ENCODE measurements at places on chromosomes 13 and 19.

DNA sequence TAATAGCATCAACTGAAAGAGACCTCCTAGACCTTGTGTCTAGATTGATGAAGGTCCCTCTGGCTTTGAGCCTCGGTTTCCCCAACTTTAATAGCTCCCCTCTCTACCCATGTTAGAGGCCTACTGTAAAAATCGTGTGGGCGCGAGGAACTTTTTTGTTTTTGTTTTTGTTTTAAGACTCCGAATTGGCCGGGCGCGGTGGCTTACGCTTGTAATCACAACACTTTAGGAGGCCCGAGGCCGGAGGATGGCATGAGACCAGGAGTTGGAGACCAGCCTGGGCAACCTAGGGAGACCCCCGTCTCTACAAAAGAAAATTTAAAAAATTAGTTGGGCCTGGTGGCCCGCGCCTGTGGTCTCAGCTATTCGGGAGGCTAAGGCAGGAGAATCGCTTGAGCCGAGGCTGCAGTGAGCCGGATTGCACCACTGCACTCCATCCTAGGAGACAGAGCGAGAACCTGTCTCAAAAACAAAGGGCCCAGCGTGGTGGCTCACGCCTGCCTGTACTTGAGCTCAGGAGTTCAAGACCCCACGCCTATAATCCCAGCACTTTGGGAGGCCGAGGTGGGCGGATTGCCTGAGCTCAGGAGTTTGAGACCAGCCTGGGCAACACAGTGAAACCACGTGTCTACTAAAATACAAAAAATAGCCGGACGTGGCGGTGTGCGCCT, 858 bp upstream of the PPP6R1 start:
- DNase-seq = no peak

DNA sequence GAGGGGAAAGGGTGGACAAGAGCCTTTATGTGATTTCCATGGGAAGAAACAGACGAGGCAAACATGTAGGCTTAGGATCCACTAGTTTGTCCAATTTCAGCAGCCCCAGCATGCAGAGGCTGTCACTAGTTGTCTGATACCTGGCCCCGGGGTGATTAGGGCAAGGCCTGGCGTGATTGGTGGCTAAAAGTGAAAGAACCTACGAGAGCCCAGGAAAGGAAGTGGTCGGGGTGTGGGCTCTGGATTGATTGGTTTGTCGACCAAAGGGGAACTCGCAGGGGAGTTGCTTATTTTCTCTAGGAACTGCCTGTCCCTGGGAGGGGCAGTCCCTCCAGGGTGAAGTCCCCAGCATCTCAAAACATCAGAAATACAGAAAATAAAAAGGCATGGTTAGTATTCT, 64.2 kb upstream of the UQCRFS1 start:
- no peak for DNase-seq

DNA sequence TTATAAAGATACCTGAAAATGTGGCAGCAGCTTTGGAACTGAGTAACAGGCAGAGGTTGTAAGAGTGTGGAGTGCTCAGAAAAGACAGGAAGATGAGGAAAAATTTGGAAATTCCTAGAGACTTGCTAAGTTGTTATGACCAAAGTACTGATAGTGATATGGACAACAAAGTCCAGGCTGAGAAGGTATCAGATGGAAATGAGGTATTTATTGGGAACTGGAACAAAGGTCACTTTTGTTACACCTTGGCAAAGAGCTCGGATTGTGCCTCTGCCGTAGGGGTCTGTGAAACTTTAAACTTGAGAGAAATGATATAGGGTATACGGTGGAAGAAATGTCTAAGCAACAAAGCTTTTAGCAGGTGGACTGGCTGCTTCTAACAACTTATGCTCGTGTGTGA, 419.9 kb downstream of the PCDH17 start:
- no peak for DNase-seq

DNA sequence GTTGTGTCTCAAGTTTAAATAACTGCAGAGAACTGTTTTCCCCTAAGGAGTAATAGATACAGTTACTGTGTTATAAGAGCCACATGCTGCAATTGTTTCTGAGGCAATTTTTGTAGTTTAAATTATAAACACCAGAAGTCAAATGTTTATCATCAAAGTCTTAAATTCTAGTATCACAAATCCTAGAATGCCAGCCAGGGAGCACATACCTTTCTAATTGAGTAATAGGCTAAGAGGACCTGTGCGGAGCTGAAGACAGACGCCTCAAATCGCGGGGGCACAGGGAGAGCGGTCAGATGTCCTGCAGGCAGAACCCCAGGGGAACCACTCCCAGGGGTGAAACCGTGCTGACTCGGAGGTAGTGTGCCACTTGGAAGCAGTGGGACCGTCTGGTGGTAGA, 65.2 kb upstream of the TNFRSF19 start:
- DNase-seq = no peak

- no peak for DNase-seq
These were observed 617.2 kb downstream of the SLITRK5 start for GRCh38 chr13:88288326-88288725.

DNA sequence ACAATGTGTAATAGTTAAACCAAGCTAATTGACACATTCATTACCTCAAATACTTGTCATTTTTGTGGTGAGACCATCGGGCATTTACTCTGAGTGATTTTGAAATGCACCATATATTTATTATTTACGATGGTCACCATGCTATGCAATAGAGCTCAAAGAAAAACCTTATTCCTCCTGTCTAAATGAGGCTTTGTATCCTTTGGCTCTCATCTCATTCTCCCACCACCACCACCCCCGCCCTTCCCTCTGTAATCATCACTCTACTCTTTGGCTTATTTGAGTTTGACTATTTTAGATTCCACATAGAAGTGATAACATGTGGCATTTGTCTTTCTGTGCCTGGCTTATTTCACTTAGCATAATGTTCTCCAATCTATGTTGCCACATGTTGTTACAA, 124.9 kb downstream of the CYSLTR2 start:
- no peak for DNase-seq

DNA sequence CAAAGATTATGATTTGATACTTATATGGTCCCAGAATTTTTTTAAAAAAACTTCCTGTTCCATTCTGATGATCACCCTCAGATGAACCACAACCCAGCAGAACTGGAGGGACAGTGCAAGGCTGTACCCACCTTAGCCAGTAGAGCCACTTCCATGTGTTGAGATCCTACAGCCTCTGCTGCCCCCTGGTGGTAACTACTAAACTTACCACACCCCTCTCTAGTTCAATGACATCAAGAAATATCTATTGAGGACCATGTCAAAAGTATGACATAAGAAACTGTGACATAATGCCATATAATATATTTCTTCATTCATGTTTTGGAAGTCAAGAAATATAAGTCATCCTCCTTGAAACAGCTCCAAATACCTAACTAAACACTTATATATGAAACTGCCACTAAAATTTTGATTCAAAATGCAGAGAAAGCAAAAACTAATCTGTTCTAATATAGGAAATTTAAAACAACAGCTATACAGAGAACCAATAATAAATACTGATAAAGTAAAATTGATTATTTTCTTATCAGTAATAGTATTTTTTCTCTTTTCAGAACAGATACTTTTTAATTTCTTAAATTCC, 412.6 kb downstream of the KCTD12 start:
- DNase-seq = peak; percentile 62

DNA sequence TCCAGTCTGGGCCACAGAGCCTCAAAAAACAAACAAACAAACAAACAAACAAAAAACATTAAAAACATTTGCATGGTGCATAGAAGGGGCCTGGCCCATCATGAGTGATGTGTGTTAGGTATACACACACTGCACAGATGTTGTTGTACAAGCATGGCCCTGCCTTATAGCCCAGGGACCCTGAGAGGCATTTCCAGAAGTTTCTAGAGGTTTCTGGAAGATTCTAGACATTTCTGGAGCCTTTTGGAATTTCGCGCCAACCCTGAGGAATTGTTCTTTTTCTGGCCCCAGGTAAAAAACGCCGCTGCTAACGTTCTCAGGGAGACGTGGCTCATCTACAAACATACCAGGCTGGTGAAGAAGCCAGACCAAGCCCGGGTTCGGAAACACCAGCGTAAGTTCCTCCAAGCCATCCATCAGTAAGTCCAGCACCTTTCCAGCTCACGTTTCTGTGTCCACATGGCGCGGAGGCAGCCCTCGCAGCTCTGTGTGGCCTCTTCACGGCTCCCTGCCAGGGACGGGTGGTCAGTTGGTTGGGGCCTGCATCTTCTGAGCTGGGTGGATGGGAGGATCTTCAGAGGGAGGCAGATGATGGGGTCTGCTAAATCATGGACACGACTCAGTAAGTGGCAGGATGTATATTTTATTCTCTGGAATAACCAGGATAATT, 18.4 kb upstream of the ARRDC2 start:
- DNase-seq = no peak

DNA sequence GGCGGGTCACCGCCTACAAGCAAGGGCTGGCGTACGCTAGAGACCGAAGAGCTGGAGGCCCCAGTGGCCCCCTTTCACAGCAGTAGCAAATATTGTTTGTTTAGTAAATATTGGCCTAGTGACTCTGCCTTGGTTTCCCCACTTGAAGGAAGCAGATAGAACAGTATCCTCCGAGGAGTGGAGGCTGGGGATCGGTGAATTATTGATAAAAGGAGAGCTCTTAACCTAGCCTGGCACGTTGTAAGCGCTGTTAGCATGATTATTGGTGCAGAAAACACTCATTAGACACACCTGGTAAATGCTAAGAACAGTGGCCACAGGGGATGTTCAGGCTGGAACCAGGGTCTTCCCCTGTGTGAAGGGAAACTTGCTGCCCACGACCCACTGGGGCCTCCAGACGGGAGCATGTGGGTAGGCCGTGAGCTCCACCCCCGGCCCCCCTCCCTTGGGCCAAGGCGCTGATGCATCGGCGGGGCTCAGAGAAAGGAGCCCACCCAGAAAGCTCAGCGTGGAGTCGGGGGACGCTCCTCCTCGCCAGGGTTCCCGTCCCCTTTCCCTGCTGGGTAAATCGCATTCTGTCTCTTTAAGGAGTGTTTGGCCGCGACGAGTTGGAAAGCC, 2.3 kb downstream of the IER2 start:
- DNase-seq = peak; percentile 95

- no peak for DNase-seq
These were observed at the start of gene ZIC5 for GRCh38 chr13:99971576-99972189. ZIC5 (minus strand) TSS chr13:99971767; CDS start chr13:99971603, 164 bp downstream.

DNA sequence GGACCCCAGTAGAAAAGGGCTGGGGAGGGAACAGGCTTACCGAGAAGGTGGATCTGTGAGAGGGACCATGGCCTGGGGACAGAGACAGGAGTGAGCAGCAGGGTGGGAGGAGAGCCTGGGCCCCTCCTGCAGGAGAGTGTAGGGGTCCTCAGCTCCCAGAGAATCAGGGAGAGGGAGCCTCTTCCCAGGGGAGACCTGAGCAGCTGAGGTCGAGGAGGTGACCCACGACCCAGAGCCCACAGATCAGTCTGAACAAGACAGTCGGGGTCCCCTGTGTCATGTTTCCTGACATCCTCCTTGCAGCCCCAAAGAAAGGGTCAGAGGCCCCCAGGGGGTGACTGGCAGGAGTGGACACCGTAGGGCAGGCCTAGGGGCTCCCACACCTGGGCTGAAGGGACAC, 6.7 kb downstream of the CEACAM4 start:
- DNase-seq = no peak

GRCh38 chr19:31054430-31054829, 294.8 kb downstream of the TSHZ3 start:
- DNase-seq = no peak

GRCh38 chr13:77177646-77178045, 149.2 kb downstream of the MYCBP2 start:
- no peak for DNase-seq
